ENCODE measurements at places on chromosomes 3 and 15. TPM values are rescaled to one million over a fixed set of nuclear protein-coding genes. Genes with fewer than 3 reads are reported as not detected.
A peak's percentile ranks its signal among the peaks of the same experiment; 100 is the strongest.

GRCh38 chr15:81026836-81027599 is 26.3 kb downstream of the TLNRD1 start:
- DNase-seq: no peak
- H3K4me3 ChIP-seq: no peak overlapping the region
- H3K36me3 ChIP-seq: no peaks in the 10 kb centered on the region
- H3K27ac ChIP-seq: no peak overlapping the region
- no peaks in the 10 kb centered on the region for H3K4me1 ChIP-seq
- no peaks in the 10 kb centered on the region for H3K27me3 ChIP-seq

GRCh38 chr15:90553248-90553745 is 23.6 kb downstream of the CRTC3 start:
- no peak for DNase-seq
- H3K27ac ChIP-seq: peak overlapping the region; percentile 48
- no peaks in the 10 kb centered on the region for H3K27me3 ChIP-seq

DNA sequence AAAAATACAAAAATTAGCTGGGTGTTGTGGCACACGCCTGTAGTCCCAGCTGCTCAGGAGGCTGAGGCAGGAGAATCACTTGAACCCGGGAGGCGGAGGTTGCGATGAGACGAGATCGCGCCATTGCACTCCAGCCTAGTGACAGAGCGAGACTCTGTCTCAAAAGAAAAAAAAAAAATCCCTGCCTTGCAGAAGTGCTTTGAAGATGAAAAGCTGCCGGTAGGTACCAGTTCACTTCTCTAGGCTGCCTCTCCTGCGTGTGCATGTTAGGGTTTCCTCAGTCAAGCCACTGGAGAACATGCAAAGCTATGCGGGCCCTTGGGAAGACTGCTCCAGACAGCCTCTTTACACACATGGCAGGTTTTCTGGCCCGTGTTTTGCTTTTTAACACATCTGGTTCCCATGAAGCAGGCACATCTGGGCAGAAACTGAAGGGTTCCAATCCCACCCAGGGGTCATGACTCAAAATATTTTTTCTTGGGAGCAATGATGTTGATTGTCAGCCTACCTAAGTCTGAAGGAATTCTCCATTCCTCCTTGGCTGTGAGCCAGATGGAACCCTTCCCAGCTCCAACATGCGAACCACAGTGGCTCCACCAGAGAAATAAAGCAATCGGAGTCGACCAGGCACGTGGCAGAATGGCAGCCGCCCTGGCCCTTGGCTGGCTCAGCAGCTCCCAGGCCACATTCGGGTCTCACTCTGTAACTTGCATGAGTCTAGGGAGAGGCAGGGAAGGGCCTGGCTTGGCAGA is 29.6 kb downstream of the MGLL start:
- H3K4me3 ChIP-seq: no peak overlapping the region
- no peaks in the 10 kb centered on the region for H3K27me3 ChIP-seq
- H3K27ac ChIP-seq: no peak overlapping the region
- no peaks in the 10 kb centered on the region for H3K36me3 ChIP-seq
- peaks cover 2% of the 10 kb centered on the region for H3K4me1 ChIP-seq

Gene FAM107A
- 5.6 TPM for polyA plus RNA-seq

Measured in aorta (tissue), 5 donors.